Right hindlimb (tissue), 1 donor: ENCODE measurements at places on chromosomes 4 and X.

GRCh38 chr4:159009521-159009920 is 93.4 kb upstream of the RAPGEF2 start:
- no peak for DNase-seq

DNA sequence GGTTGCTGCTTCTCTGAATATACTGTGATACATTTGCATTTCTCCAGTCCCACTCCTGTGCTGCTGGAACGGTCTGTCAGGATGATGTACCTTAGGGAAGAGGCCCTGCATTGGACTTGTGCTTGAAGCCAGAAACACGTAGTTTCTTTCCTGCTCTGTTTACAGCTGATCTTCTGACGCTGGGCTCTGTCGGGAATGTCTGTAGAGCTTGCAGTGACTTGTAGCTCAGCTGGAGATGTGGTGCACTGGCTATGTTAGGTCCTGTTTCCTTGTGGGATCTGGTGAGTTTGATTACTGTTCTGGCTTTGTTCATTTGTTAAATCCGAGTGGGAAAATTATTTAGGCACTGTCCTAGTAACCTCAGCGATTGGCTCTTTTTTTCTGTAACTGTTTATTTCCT is 137.2 kb upstream of the WDR1 start:
- no peak for DNase-seq

- DNase-seq: no peak
Measured at GRCh38 chr4:172055498-172055897, 242.3 kb downstream of the GALNTL6 start.

DNA sequence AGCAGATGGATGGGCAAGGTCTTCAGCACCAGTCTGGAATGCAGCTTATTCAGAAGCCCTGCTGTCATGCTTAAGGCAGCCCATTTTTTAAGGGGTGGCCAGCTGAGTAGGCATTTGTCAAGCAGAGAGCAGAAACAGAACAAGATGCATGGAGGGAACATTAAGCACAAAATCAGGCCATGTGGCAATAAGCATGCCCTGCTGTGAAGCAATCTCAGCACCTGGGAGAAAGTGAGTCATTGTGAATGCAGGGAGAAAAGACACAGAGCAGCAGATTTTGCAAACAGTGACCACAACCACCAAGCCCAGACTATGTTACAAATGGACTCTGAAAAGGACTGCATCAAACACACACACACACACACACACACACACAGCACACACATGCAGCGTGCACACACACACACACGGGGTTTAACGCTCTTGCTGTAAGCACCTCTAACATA is 94.1 kb upstream of the GALNT7 start:
- DNase-seq: no peak

DNA sequence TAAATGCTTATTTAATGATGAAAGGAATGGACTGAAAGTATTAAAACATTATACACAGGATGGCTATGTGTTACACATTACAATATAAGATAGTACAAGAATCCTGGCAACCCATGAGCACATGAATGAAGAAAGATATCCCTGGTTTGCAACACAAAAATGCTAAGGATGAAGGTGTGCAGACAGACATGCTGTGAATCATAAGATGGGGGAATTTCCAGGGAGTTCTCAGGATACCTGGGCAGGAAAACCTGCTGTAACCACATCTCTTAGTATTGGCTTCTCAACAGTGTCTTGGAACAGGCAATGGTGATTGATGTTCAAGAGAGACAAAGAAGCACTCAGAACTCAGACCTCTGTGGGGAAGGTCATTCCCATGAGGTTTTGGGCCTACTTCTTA is 23.9 kb upstream of the ANOS1 start:
- DNase-seq: no peak

GRCh38 chr4:706834-707598 is 1.4 kb downstream of the PCGF3 start:
- DNase-seq: no peak

- peak; percentile 38 for DNase-seq
Measured at GRCh38 chr4:126533146-126533805, 1099.5 kb upstream of the INTU start.

GRCh38 chr4:16187455-16187854 is 38.8 kb downstream of the TAPT1 start:
- DNase-seq: no peak

DNA sequence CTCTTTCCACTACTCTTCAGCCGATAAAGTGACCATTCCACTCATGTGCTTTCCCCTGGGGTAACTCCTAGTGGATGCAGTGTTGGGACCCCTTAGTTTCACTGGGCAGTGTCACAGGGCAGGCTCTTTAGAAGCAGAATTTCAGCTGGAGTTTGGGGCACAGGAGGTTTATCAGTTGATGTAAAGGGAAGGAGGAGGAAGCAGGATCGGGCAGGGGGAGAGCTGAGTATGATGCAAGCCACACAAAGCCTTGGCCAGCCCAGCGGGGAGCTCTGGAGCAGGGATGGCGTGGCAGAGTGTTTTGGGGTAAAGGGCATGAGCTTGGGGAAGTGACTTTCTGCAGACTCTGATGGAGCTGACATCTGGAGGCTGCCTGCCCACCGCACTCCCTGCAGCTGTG is 19.3 kb downstream of the WDR13 start:
- no peak for DNase-seq

DNA sequence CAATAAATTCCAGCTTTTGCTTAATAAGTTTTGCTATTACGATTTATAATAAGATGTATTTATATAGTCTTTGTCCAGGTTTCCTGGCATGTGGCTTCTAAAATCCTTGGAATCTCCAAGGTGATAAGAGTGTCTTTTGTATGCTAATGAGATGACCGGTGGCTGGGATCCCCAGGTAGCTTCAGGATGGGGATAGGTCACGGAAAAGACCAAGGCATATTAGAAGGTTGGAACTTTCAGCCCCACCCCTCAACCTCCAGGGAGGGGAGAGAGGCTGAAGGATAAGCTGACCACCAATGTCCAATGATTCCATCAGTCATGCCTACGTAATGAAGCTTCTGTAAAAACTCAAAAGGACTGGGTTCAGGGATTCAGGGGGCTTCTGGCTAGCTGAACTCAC is 41.7 kb downstream of the SMIM20 start:
- no peak for DNase-seq

GRCh38 chr4:169618286-169618685 is 2.1 kb upstream of the CLCN3 start:
- DNase-seq: no peak

- DNase-seq: peak; percentile 62
Measured at GRCh38 chrX:53312946-53313727, 31.8 kb upstream of the IQSEC2 start.

DNA sequence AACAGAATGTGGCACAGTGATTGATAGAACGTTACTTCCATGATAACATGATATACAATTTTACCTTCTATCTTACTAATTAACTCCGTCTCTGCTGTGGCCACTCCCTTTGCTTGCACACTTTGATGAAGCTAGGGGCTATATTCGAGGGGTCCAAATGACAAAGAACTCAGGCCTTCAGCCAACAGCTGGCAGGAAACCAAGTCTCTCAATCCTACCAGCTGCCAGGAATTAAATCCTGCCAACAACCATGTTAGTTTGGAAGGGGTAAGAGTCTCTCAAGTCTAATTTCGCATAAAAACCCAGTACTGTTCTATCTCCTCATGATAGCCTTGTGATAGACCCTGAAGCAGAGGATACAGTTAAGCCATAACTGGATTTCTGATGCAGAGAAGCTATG is 1122.9 kb upstream of the PCDH10 start:
- DNase-seq: no peak

- no peak for DNase-seq
Measured at GRCh38 chr4:168074861-168075260, 17.5 kb upstream of the ANXA10 start.

- DNase-seq: no peak
Measured at GRCh38 chr4:89561048-89561447, 253.4 kb upstream of the GPRIN3 start.

GRCh38 chr4:112451831-112452230 is 64.1 kb downstream of the NEUROG2 start:
- DNase-seq: no peak

GRCh38 chrX:77087529-77088169 is 359.5 kb upstream of the FGF16 start:
- peak; percentile 79 for DNase-seq

DNA sequence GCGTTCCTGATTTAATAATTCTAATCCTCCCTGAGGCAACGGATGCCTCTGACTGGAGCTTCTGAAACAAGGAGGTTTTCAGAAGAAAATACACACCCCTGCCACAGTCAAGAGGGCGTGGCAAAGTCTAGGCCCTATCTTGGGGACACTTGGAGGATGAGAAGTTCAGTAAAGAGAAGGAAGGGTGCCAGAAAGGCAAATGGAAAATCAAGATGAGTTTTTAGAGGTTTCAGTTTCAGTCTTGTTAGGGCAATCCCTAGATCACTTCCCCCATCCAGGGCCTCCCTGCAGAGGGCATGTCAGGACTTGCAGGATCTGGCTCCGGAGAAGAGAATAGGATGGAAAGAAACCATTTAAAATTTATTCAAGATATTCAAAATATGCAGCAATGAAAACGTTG is 28.5 kb upstream of the FGF2 start:
- peak; percentile 69 for DNase-seq

- no peak for DNase-seq
Measured at GRCh38 chr4:93066749-93067148, 761.8 kb upstream of the ATOH1 start.

DNA sequence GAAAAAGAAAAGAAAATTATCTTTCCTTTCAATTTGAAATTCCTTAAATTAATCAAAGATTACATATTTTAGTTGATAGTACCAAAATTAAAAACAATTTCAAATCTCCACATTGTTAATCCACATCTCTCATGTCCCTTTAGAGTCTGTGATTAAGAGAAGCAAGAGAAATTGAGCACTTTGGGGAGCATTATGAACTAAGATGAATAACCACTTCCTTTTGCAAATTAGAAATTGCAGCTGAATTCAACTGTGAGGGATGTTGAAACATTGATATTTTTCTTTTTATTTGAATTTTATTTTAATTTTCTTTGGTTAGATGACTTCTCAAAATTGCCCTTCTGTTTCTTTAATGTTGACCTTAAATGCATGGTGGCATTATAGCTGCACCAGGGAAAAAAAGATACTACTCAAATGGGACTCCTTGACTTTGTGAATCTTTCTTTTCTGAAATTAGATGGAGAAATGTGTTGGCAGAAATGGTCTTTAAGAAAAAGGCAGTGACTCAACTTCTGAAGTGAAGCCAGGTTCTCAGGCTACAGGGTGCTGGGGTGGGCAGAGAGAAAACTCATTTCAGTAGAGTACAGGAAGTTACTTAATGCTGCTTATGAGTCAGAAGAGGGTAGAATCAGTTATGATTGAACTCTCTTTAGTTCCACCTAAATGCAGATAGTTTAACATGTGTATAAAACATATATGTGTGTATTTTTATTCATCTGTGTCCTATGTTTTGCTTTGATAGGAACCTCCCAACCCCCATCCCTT is 92.0 kb upstream of the TNIP3 start:
- no peak for DNase-seq

DNA sequence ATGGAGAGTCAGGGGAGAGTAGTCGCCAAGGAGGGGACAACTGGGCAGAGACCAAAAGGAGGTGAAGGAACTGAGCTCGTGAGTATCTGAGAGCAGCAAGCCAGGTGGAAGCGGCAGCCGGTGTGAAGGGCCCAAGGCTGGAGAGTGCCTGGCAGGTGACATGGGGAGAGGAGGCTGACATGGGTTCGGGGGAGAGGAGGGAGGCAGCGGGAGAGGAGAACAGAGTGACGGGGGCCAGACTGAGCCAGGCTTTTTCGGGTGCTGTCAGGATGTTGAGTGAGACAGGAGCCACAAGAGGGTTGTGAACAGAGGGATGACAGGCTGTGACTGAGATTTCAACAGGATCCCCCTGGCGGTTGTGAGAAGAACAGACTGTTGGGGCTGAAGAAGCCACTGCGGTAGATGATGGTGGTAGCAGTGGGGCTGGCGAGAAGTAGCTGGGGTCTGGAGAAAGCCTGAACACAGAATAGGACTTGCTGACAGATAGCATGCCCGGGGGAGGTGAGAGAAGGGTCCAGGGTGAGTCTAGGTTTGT is 5.7 kb downstream of the ELK1 start:
- DNase-seq: no peak

DNA sequence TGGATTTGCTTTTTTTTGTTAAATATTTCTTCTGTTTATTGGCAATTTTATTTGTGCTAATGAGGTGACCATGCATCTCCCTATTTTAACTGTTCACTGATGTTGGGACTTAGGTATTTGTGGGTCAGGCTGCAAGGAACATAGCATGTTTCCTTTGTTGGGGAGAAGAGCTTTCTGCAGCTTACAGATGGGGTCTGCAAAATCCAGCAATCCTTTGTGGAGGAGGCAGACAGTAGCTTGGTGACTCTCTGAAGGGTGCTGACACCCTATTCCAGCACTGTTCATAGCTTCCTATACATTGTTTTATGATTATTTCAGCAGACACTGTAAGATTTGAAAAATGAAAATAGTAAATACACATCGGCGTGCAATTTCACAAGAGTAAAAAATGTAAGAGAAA is 491.7 kb downstream of the RAPGEF2 start:
- no peak for DNase-seq

GRCh38 chr4:23839279-23839678 is 50.6 kb downstream of the PPARGC1A start:
- no peak for DNase-seq

DNA sequence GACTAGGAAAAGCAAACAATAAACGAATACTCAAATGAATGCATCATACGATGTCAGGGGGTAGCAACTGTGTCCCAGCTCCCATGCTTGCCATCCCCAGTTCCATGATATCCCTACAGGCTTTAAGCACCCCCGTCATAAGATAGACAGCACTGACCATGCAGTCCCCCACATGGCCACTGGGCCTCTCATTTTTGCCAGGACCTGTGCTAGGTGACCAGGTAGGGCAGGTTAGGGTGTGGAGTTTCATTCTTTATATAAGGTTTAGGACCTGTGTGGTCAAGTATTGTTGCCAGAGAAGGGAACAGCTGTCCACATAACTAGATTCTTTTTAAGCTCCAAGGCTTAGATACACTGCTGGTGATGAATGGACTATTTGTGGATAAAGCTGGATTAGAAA is 9.7 kb downstream of the PPEF2 start:
- no peak for DNase-seq

- no peak for DNase-seq
Measured at GRCh38 chr4:67521506-67521905, 23.8 kb downstream of the CENPC start.

GRCh38 chr4:7206911-7207567 is 14.7 kb downstream of the SORCS2 start:
- DNase-seq: peak; percentile 95

DNA sequence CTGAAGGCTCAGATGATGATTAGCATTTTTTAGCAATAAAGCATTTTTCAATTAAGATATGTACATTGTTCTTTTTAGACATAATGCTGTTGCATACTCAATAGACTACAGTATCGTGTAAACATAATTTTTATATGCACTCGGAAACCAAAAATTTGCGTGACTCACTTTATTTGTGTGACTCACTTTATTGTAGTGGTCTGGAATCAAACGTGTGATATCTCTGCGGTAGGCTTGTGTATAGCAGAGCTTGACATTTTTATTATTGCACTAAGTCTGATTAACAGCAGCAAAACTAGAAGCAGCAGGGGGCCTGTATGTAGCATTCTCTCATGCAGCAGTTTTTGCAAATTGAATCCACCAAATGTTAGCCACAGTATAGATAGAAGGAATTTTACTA is 119.1 kb upstream of the PRDX4 start:
- no peak for DNase-seq
